ENCODE measurements at places on chromosomes 12 and 14.

GRCh38 chr14:104107101-104107581 is 21.6 kb downstream of the ASPG start:
- no peak for DNase-seq

DNA sequence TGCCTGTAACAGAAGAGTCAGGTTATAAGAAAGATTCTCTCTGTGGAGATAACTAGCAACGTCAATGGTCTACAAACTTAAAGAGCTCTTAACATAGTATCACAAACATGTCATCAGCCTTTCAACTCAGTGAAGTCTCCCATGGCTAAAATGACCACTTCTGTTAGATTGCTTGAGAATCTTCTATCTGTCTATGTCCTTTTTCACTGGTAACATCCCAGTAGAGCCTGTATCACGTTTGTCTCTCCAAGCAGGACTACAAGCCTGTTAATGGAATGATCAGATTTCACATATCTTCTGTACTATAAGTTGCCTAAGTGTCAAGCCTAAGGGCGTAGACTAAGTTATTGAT is 50.7 kb downstream of the SLC2A13 start:
- DNase-seq = no peak

GRCh38 chr12:42587601-42588523 is 1.7 kb downstream of the PRICKLE1 start:
- no peak for DNase-seq

DNA sequence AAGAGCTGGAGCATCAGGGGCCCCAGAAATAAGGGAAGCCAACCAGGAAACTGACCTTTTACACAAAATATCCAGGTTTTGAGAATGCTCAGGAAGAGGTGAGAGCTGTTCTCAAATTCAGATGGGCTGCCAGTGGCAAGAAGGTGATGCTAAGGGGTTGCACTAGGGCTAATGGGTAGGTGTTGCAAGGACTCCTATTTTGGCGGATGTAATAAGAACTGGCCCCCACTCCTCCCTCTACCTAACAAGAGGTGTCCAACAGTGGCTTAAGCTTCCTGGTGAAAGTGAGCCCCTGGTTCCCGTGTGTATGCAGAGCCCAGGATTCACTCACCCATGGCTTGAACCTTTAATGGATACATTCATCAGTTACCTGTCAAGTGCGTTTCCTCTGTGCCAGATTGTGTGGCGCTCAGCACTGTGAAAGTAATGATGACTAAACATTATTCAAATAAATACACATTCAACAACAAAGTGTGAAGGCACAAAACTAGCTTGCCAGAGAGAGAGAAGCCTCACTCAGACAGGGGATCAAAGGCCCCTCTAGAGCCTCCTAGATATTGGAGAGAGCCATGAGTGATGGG is 705 bp upstream of the CHGA start:
- no peak for DNase-seq

DNA sequence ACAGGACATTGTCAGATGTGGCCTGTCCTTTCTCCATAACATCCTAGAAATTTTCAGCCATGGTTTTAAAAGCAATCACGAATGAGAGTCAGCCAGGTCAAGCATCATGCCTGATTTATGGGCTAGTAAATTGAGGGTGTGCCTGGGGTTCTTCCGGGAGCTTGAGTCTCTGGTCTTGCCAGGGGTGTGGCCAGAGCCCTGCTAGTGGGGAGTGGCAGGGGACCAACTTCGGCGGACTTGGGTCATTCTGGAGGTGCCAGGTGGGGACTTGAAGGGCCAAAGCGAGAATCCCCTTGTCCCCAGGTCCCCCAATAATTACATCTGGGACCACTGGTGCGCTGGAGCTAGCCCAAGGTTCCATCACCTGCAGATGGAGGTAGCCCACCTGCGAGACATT is 5.7 kb downstream of the OTUB2 start:
- DNase-seq = no peak

- DNase-seq = no peak
Observed at GRCh38 chr12:112370868-112371510, 11.2 kb downstream of the HECTD4 start.

DNA sequence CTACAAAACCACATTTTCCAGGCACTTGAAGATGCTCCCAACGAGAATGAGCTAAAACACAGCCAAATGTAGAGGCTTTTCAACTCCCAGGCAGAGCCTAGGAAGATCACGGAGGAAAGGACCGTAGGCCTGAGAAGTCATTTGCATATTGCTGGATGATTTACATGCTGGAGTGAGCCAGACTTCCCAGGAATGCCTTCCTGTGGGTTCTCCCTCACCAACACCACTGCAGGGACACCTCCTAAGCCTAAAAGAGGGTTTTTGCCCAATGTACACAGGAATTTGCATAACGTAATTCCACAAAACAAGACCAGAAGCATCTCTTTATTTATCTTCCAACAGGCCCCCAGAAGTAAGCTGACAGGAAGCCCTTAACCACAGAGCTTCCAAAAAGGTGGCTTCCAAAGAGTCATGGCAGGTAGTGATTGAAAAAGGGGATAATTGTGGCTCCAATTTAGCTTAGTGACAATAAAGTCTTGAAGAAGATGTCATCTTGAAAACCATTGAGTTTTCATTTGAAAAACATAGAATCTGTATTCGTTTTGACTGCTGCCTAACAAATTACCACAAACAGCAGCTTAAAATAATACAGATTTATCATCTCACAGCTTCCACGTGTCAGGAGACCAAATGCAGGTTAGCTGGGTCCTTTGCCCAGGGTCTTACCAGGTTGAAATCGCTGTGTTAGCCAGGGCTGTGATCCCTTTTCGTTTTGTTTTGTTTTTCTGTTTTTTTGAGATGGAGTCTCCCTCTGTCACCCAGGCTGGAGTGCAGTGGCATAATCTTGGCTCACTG is 116.2 kb downstream of the EGLN3 start:
- DNase-seq = no peak

GRCh38 chr12:125178222-125178621 is 113.0 kb downstream of the AACS start:
- DNase-seq = no peak

GRCh38 chr12:124162151-124163110 is 132.5 kb upstream of the RFLNA start:
- peak; percentile 42 for DNase-seq

GRCh38 chr12:71190822-71191221 is 33.0 kb upstream of the TSPAN8 start:
- no peak for DNase-seq

DNA sequence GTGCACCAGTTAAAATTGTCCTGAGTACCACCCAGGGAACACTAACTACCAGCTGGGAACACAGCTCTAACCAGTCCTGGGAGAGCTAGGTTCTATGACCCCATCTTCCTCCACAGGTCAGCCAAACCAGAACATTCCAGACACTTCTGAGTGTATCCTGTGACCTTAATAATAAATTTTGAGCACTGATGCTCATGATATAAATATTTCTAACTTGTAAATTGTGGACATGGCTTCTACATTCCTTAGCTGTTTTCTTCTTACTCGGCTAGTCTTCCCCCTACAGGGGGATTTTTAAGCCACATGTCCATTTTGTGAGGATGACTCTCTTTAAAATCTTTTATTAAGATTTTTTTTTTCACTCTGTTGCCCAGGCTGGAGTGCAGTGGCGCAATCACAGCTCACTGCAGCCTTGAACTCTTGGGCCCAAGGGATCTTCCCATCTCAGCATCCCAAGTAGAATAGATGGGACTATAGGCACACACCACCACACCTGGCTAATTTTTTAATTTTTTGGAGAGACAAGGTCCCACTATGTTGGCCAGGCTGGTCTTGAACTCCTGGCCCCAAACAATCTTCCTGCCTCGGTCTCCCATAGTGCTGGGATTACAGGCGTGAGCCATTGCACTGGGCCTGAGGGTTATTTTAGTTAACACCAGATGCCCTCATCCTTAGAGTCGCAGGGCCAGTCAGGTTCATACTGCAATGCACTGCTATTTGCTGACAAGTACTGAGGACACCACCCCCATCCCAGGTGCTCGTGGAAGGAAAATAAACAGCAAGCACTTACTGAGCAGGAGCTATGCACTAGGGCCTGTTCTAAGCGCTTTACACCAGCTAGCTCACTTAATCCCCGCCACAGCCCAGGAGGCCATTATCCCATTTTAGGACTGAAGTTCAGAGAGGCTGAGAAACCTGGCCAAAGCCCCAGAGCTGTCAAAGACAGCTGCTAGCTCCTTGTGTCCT is 142.6 kb upstream of the NCOR2 start:
- DNase-seq = no peak

GRCh38 chr12:130486891-130487416 is 149.3 kb downstream of the PIWIL1 start:
- no peak for DNase-seq

- DNase-seq = no peak
Observed at GRCh38 chr12:28296287-28296686, 106.0 kb downstream of the CCDC91 start.

DNA sequence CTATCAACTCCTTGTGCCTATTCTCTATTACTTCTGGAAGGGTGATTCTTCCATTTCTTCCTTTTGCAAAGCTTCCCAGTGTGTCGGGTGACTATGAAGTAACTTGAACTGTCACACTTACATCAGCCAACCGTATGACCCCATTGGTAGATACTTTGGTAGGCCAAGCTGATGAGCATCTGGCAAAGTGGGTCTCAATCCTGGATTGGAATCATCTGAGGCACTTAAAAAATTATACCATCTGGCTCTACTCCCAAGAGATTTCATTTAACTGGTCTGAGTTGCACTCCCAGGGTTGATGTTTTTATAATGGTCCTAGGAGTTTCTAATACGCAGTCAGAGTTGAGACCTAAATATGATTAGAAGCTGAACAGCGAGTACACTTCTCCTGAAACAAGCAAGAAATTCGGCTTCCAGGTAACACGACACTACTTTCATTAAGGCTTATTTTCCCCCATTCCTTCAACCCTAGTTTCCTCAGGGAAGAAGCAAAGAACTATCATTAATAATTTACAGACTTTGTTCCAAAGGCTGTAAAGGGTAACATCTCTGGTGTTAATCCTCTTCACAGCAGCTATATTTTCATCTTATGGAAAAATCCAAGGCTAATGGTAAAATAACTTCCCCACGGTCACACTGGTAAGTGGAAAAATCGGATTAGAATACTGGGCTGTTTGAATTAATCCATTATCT is 76.8 kb downstream of the PDE6H start:
- DNase-seq = no peak

DNA sequence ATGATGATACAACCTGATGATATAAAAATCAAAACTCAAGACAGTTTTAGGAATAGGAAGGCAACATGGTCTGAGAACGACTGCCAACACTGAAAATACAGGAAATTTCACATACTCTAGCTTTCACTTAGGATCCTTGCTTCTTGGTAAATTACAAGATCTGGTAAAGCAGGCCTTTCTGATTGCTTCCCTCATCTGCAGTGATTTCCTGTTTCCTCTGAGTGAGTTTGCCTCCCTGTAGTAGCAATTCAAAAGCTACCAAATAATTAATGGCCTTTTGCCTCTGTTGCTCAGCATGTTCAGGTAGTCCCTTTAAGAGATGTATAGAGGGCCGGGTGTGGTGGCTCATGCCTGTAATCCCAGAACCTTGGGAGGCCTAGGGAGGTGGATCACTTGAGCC is 2.0 kb upstream of the IRAK3 start:
- DNase-seq = no peak

- DNase-seq = no peak
Observed at GRCh38 chr14:68941820-68942219, 37.3 kb downstream of the ACTN1 start.

DNA sequence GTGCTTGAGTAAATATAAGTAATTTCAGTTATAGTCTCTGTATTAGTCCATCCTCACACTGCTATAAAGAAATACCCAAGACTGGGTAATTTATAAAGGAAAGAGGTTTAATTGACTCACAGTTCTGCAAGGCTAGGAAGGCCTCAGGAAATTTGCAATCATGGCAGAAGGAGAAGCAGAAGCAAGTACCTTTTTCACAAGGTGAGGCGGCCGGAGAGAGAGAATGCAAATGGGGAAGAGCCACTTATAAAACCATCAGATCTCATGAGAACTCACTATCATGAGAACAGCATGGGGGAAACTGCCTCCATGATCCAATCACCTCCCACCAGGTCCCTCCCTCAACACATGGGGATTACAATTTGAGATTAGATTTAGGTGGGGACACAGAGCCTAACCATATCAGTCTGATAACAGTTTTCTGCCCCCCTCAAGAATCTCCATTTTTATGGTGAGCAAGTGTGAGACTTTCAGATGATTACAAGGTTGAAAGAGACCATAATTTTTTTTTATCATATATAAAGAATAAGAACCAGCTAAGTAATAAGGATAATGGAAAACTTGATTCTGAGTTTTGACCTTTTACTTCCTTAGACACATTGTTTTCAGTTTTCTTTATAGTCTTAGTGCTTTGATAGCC is 35.6 kb downstream of the LEMD3 start:
- no peak for DNase-seq

GRCh38 chr12:1078002-1078401 is 87.0 kb downstream of the ERC1 start:
- no peak for DNase-seq

DNA sequence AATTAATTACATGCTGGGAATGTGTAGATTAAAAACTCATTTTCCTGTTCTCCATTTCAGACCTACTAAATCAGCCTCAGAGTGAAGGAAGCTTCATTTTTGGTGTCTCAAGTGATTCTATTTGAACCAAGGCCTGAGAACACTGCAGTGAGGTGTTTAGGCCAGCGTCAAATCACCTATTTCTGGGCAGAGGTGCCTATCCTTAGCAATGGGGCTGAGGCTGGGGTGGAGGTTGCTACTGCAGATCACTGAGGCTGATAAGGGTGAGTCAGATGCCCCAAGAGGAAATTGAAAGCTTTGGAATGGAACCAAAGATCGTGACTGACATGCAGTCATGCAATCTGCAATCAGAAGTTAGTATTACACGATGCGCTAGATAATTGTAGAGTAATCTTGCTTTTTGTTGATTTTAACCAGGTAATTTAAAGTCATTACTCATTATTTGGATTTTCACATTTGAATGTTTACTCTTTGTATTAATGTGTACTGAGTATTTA is 4.4 kb downstream of the TXNRD1 start:
- peak; percentile 72 for DNase-seq

DNA sequence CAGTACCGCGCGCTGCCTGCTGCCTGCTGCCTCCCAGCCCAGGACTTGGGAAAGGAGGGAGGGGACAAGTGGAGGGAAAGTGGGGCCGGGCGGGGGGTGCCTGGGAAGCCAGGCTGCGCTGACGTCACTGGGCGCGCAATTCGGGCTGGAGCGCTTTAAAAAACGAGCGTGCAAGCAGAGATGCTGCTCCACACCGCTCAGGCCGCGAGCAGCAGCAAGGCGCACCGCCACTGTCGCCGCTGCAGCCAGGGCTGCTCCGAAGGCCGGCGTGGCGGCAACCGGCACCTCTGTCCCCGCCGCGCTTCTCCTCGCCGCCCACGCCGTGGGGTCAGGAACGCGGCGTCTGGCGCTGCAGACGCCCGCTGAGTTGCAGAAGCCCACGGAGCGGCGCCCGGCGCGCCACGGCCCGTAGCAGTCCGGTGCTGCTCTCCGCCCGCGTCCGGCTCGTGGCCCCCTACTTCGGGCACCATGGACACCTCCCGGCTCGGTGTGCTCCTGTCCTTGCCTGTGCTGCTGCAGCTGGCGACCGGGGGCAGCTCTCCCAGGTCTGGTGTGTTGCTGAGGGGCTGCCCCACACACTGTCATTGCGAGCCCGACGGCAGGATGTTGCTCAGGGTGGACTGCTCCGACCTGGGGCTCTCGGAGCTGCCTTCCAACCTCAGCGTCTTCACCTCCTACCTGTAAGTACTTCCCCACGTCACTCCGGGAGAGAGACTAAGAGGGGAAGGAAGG is at the start of gene LGR5:
TSS of gene LGR5 (plus strand) at position 186 of the 732 bp plus-strand sequence. CDS start at position 469, 283 bp downstream.
- DNase-seq = peak; percentile 58
